ENCODE measurements at places on chromosomes 5 and 9.

- DNase-seq = no peak
Measured at GRCh38 chr5:111756581-111757354, at the start of gene NREP. Gene NREP, minus strand, starts transcription at chr5:111757194. Its CDS starts 1,422 bp downstream, at chr5:111755772.

DNA sequence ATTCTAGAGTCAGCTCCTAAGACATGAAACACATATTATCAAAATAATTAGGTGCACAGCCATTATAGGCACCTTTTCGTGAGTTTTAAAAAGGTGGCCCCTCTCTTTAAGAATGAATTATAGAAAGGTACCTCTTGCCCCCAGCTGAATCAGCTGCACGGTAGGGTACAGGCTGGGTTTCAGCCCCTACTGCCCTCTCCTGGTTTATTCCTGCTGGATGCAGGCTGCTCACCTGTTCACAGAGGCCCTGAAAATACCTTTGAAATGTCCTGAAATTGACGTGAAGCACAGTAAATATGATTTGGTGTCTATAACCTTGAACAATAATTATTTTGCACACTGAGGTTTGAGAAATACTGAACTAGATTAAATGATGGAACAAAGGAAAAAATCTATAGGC, 504.8 kb upstream of the SGCD start:
- no peak for DNase-seq

GRCh38 chr5:35771839-35772238, 84.9 kb upstream of the IL7R start:
- DNase-seq = no peak

GRCh38 chr5:176379881-176380280, 8.5 kb downstream of the NOP16 start:
- DNase-seq = no peak

DNA sequence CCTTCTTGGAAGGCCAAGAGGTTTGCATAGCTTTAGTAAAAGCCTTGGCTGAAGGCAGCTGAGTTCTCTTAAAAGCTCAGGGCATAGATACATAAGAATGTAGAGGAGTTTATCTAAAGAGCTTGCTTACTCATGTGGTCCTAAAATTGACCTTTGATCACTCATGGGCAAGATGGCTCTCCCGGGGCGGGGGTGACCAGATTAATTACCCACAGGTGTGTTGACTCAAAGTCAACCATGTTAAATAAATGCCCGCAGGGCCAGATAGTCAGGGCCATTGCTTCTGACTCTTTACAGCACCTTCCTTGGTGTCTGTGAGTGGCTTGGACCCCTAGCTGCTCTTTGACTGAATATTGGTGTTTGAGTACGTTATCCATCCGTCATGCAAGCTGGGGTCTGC, 33.1 kb upstream of the GHR start:
- DNase-seq = no peak

GRCh38 chr5:111211341-111211740, 12.8 kb upstream of the CAMK4 start:
- DNase-seq = no peak
